ENCODE measurements at places on chromosomes 11 and 22. TPM values are rescaled to one million over a fixed set of nuclear protein-coding genes. Genes with fewer than 3 reads are reported as not detected.

NLRP14 gene
- 0.20 TPM for polyA plus RNA-seq

DGAT2 gene
- polyA plus RNA-seq, result 1.3 TPM

DNA sequence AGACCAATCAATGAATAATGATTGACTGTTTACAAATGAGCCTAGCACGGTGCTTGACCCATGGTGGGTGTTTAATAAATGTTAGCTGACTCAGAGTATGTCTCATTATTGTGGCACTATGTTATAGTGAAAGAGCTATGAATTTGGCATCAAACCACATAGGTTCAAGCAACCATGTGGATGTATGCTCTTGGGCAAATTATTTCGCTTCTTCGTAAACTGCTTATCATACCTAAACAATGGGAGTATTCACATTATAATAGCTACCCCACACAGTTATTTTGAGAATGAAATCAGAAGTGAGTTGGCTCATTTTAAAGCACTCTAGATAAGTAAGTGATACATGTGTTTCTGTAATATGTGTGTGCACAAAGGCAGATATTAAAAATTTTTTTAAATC, 118.7 kb upstream of the HSD17B12 start:
- H3K4me3 ChIP-seq, result no peak overlapping the region
- DNase-seq, result no peak
- peaks cover 82% of the 10 kb centered on the region for H3K27me3 ChIP-seq
- no peaks in the 10 kb centered on the region for H3K4me1 ChIP-seq

GSTT2B gene
- 7.6 TPM for polyA plus RNA-seq

DNA sequence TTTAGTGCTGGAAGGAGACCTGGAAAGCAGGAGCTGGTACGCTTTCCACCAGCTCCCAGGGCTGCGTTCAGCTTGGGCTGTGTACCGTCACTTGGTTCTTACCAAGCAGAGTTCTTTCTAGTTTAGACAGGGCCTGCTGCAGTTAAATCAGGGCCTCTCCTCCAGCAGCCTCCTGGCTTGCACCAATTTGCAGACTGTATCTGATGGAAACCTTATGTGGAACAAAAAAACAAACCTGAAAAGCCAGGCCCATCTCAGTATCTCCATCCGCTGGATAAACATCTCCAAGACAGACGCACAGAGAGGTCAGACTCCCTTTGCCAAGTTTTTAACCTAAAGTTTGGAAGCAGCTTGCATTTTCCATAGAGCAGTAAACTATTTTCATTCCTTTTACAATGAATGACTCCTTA, 288.6 kb upstream of the SORL1-AS1 start:
- H3K27ac ChIP-seq, result no peak overlapping the region
- no peaks in the 10 kb centered on the region for H3K27me3 ChIP-seq
- no peaks in the 10 kb centered on the region for H3K36me3 ChIP-seq
- no peak overlapping the region for H3K4me3 ChIP-seq
- DNase-seq, result no peak

- H3K4me1 ChIP-seq, result no peaks in the 10 kb centered on the region
- H3K36me3 ChIP-seq, result no peaks in the 10 kb centered on the region
- DNase-seq, result no peak
- no peaks in the 10 kb centered on the region for H3K27me3 ChIP-seq
Observed at GRCh38 chr22:24002851-24003250, 2.4 kb downstream of the GSTT4 start.

KDM4E gene
- 0.29 TPM for polyA plus RNA-seq
